ENCODE measurements at places on chromosomes 12 and 14. TPM values are rescaled to one million over a fixed set of nuclear protein-coding genes. Genes with fewer than 3 reads are reported as not detected.

- DNase-seq: no peak
Measured at GRCh38 chr14:89364316-89364715, 52.7 kb downstream of the FOXN3 start.

- no peak for DNase-seq
Measured at GRCh38 chr12:53224897-53225634, 6.9 kb downstream of the RARG start.

GRCh38 chr12:109130297-109131153, 14.1 kb downstream of the ACACB start:
- no peak for DNase-seq

GRCh38 chr12:75774261-75775052, 257.1 kb downstream of the PHLDA1 start:
- DNase-seq: no peak

BAG5 gene
- 26.5 TPM for total RNA-seq

ALDH1L2 gene
- 11.6 TPM for total RNA-seq

DNA sequence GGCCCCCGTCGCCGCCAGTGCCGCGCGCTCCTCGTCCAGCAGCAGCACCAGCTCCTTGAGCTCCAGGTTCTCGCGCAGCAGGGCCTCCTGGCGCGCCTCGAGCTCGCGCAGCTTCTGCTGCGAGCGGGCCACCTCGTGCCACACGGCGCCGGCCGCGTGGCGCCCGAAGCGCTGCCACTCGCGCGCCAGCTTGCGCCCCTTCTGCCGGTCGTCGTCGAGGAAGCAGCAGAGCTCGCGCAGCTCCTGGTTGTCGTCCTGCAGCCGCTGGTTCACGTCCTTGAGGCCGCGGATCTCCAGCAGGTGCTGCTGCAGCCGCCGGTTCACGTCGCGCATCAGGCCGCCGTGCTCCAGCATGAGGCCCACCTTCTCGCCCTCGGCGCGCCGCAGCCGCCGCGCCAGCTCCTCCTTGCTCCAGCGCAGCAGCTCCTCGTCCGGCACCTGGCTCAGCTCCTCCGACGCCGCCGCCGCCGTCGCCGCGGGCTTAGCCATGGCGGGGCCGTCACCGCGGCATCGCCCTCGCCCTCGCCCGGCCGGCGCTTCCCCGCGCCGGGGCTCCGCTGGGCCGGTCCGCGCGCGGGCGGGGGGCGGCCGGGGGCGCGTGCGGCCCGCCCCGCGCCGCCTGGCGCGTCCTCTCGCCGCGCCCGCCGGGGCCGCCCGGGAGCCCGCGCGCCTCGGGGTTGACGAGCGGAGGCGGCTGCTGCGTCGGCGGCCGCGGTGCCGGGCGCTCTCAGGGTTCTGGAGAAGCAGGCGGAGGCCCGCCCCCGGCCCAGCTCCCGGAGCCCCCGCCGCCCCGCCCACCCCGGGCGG, at the start of gene CCDC85C:
CCDC85C (minus strand) TSS at position 737 of the 807 bp plus-strand sequence; CDS start at position 489, 248 bp downstream.
- DNase-seq: no peak

GRCh38 chr14:78310272-78310671, 140.1 kb downstream of the NRXN3 start:
- DNase-seq: no peak

DNA sequence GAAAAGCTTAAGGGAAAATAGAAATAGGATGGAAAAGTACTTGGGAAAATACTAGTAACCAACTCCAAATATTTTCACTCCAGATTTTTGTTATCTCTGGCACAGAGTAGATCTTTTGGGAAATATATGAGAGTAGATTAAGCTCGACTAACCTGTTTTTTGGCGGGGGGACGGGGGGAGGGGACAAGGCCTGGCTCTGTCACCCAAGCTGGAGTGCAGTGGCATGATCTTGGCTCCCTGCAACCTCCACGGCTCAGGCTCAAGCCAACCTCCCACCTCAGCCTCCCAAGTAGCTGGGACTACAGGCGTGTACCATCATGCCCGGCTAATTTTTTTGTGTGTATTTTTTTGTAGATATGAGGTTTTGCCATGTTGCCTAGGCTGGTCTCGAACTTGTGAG, 4.8 kb downstream of the DHRS7 start:
- DNase-seq: no peak

BMAL2 gene
- total RNA-seq: 3.1 TPM

GRCh38 chr14:55059333-55059732, 7.9 kb downstream of the MAPK1IP1L start:
- no peak for DNase-seq

RNASE12 gene
- not detected for total RNA-seq

DNA sequence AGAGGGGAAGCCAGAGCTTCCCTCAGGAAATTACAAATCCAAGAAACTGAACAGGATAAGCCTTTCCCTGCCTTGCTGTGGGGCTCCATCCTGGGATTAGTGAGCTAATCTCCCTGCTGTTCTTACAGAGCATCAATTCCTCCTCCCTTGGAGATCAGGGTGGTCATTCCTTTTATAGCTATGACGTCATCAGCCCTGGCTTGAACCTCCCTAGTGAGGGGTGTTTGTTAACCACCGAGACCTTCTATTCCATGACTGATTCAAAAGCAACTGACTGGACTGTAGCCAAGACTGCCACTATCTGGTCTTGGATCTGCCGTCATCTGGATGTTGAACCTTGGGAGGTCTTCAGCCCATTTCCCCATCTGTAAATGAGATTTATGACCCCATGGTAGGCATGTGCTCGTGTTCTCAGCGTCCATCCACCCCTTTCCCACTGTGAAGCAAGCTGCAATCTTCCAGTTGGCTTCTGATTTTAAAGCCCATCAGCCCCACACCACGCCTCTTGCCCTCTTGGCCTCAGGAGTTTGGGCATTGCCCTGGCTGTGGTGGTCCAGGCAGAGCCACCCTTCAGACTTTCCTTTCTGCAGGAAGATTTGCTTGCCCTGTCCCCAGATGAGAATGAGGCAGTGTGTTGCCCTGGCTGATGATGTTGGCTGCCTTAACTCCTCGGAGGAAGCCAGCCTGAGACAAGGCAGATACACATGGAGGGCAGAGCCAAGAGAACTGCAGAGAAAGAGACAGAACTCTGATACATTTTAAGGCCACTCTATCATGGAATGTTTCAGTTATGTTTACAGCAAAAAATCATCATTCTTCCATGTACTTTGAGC, 59.6 kb upstream of the ACTN1 start:
- no peak for DNase-seq

DNA sequence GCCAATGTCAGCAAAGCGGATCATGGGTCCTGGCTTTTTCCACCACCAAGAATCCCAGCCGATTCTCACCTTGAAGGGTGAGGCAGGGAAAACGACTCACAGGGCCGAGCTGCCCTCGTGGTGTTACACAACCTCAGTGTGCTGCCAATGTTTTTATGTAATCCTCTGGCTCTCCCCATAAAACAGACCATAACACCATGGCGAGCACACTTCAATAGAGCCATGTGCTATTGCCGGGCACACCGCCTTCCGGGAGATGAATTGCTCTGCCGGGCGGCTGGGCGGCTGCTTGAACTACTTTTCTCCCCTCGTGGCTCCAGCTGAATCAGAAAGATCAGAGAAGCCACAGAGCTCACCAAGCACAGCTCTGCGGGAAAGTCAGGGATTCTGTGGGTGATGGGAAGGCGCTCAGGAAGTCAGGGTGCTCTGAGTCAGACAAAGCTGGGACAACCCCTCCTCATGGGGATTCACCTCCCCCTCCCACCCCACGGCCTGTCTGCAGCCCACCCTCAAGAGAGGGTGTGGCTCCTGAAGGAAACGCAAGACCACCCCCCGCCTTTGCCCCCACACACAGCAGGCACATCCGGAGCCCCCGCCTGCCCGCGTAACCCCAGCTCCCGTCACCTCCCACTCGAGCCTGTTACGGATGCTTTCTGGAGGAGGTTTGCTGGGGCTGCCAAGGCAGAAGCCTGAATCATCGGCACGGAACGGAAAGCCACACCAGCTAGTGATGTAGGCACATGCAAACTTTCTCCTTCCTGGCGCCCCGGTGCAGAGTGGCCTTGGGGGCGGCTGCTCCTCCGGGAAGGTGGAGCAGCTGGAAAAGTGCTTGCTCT, 1.8 kb downstream of the GALNT9 start:
- peak; percentile 60 for DNase-seq
